ENCODE measurements at places on chromosomes 6 and 20. TPM values are rescaled to one million over a fixed set of nuclear protein-coding genes. Genes with fewer than 3 reads are reported as not detected.

The TRIM31 gene
- not detected for total RNA-seq

The SLC44A4 gene
- under 0.01 TPM for total RNA-seq

The HRH3 gene
- total RNA-seq, result not detected

The IRAK1BP1 gene
- total RNA-seq, result 1.6 TPM

The SAPCD1 gene
- 2.0 TPM for total RNA-seq

The CD109 gene
- 9.2 TPM for total RNA-seq

The HCK gene
- total RNA-seq, result not detected

The BPI gene
- not detected for total RNA-seq

The ZBTB2 gene
- 6.7 TPM for total RNA-seq

The SEL1L2 gene
- not detected for total RNA-seq

The ARFGEF3 gene
- 2.5 TPM for total RNA-seq

The KIFC1 gene
- 16.7 TPM for total RNA-seq

The PGM3 gene
- 77.8 TPM for total RNA-seq

The SFTA2 gene
- not detected for total RNA-seq

The TMEM200A gene
- under 0.01 TPM for total RNA-seq

The MLN gene
- total RNA-seq, result not detected

The TBP gene
- total RNA-seq, result 8.7 TPM

The TUBB2A gene
- total RNA-seq, result 63.2 TPM

The C20orf204 gene
- total RNA-seq, result 6.3 TPM

The TCF15 gene
- total RNA-seq, result 0.77 TPM

Measured in dermis microvascular lymphatic vessel endothelial cell (primary cell).